Activated CD8-positive, alpha-beta memory T cell treated with anti-CD3 and anti-CD28 coated beads for 48 hours (primary cell): ENCODE measurements at places on chromosomes 7 and 10.

GRCh38 chr10:70328018-70328417 is 44.2 kb upstream of the NPFFR1 start:
- DNase-seq = no peak

DNA sequence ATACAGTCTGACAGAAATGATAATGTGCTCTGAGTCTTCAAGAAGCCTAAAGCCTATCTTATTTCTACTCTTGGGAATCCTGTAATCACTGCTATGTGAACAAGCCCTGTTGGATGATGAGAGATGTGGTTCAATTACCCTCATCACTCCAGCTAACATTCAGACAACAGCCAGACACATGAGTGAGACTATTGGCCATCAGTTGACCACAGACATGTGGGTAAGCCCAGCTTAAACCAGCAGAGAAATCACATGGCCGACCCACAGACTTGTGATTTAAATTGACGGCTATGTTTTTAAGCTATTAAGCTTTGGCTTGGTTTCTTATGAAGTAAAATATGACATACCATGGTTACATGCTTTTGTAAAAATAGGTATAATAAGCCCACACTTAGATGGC is 2.6 kb downstream of the MBL2 start:
- DNase-seq = no peak

DNA sequence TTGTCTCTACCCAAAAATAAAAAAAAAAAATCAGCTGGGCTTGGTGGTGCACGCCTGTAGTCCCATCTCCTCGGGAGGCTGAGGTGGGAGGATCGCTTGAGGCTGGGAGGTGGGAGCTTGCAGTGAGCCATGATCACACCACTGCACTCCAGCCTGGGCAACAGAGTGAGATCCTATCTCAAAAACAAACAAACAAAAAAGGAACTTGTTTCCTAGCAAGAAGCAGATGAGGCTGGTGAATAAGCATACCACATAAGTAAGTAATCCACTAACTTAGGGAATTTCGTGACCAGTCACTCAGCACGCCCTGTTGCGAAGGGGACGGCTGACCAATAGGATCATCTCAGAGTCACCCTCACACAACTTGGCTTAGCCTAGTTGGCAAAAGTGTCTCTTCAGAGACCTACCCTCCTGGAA is 64.6 kb downstream of the CUX1 start:
- DNase-seq = no peak

DNA sequence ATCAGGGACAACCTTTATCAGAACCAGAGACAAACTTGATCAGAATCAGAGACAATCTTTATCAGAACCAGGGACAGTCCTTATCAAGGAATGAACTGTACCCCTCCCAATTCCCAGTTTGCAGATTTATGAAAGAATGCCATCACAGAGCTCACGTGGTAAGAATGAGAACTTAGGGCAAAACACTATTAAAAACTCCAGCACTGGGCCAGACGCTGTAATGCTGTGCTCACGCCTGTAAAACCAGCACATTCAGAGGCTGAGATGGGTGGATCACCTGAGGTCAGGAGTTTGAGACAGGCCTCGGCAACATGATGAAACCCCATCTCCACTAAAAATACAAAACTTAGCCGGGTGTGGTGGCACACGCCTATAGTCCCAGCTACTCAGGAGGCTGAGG is 85.1 kb upstream of the TNRC18 start:
- no peak for DNase-seq

GRCh38 chr10:110010486-110011378 is 2.9 kb downstream of the ADD3 start:
- DNase-seq = no peak

DNA sequence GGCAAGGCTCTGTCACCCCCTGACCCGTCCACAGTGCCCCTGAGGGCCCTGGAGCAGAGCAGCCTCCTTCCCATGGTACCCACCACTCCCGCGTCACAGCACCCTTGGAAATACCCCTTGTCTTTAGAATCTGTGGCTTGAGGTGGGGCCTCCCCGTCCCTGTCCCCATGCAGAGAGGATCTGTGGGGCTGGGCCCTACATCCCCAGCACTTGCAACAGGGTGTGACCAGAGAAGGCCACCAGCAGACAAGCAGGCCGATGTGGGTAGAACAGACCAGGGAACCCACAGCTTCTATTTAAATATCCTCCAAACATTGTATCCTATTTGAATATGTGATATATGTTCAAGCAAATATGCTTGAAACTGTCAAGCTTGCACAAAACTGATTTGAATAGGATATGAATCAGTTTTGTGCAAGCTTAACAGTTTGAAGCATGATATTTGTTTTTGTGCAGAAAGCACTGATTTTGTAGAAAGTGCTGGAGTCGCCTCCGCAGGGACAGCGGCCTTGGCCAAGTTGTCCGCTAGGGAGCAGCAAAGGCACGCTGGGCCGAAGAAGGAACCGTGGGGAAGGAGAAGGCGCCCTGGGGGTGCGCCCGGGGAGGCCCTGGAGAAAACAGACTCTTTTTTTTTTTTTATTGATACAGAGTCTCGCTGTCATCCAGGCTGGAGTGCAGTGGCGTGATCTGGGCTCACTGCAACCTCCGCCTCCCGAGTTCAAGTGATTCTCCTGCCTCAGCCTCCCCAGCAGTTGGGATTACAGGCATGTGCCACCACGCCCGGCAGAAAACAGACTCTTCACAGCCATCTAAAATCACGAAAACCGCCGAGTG is 2.2 kb downstream of the CFAP46 start:
- DNase-seq = no peak

GRCh38 chr10:17663450-17663849 is 19.5 kb downstream of the STAM start:
- no peak for DNase-seq
